ENCODE measurements at places on chromosomes 7 and 10.

- DNase-seq, result no peak
Measured at GRCh38 chr10:44153918-44154670, 230.8 kb downstream of the CXCL12 start.

GRCh38 chr10:3825244-3825643 lies 40.2 kb upstream of the KLF6 start:
- no peak for DNase-seq

DNA sequence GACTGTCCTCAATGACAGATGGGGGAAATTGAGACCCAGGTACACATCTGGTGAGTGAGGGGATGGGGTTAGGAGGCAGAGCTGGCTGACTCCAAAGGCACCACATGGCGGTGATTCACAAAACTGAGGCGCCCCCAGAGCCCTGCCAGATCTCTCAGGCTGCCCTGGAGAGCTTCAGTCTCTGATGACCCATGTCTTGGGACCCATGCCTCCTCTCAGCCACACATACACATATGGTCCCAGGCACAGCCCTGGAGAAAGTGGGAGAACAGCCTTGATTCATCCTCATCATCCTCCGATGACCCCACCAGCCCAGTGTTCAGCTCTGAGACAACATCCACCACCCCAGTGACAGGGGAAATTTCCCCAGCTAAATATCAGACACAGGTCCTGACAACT lies 426.0 kb downstream of the RPS24 start:
- no peak for DNase-seq

- no peak for DNase-seq
Measured at GRCh38 chr7:9719303-9719702, 1254.4 kb upstream of the PHF14 start.

DNA sequence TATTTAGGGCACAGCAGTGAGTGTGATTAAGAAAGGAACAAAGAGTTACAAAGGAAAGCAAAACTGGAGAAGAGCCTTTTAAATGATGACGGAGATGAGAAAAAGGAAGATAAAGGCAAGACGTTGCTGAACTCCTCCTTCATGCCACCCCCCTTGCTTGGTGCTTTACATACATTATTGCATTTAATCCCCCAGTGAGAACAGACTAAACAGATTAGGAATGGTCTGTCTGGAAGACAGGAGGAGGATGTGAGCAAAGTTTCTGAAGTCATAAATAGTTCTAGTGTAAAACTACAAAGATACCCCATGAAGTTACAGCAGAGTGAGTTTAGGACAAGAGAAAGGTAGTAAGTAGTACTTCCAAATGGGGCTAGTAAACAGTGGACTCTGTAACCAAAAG lies 113.5 kb downstream of the PLCE1 start:
- no peak for DNase-seq

- DNase-seq, result no peak
Measured at GRCh38 chr7:100613412-100614175, 1.3 kb downstream of the MOSPD3 start.
